ENCODE measurements at places on chromosomes 3 and 15. TPM values are rescaled to one million over a fixed set of nuclear protein-coding genes. Genes with fewer than 3 reads are reported as not detected.

Gene HIGD2B
- 0.26 TPM for total RNA-seq

Gene RNU5B-1
- total RNA-seq: not detected

Gene SEMA7A
- total RNA-seq: 2.3 TPM

Gene DPPA4
- 0.26 TPM for total RNA-seq

Gene ZNF80
- total RNA-seq: not detected

Gene LOXL1
- total RNA-seq: 91.4 TPM

Gene NR1D2
- 85.2 TPM for total RNA-seq

Gene MEGF11
- under 0.01 TPM for total RNA-seq

Gene TMOD2
- total RNA-seq: 8.0 TPM

Gene FOXL2
- total RNA-seq: under 0.01 TPM

Gene MESP2
- 0.99 TPM for total RNA-seq

Gene NUDT16
- 18.8 TPM for total RNA-seq

Gene COL6A5
- under 0.01 TPM for total RNA-seq

Gene SYNPR
- total RNA-seq: not detected

Gene MYH15
- total RNA-seq: 0.17 TPM

Gene STARD9
- 8.3 TPM for total RNA-seq

Gene IGSF11
- 0.26 TPM for total RNA-seq

Gene GRK7
- total RNA-seq: not detected

Gene LRRC3B
- not detected for total RNA-seq

Gene ZNF662
- total RNA-seq: 3.3 TPM

Gene STRC
- 0.17 TPM for total RNA-seq

Gene MESP1
- total RNA-seq: 1.3 TPM

Gene CHRNA5
- under 0.01 TPM for total RNA-seq

Gene TNFSF10
- 4.3 TPM for total RNA-seq

Gene GXYLT2
- total RNA-seq: 14.1 TPM

Gene SLC6A1
- not detected for total RNA-seq

Gene BFSP2
- total RNA-seq: not detected

Gene ROPN1
- total RNA-seq: not detected

Gene INAFM2
- 9.2 TPM for total RNA-seq

Gene RPN1
- total RNA-seq: 303 TPM

Gene HESX1
- 0.99 TPM for total RNA-seq

Gene ZNF860
- under 0.01 TPM for total RNA-seq

Gene CHRD
- total RNA-seq: 4.8 TPM

Gene SHC4
- 1.5 TPM for total RNA-seq

Gene PPARG
- total RNA-seq: 14.9 TPM

Gene TEX55
- not detected for total RNA-seq

Gene IVD
- 61.8 TPM for total RNA-seq

Gene GADL1
- total RNA-seq: 2.6 TPM
